ENCODE measurements at places on chromosomes 1 and 21. TPM values are rescaled to one million over a fixed set of nuclear protein-coding genes. Genes with fewer than 3 reads are reported as not detected.

DNA sequence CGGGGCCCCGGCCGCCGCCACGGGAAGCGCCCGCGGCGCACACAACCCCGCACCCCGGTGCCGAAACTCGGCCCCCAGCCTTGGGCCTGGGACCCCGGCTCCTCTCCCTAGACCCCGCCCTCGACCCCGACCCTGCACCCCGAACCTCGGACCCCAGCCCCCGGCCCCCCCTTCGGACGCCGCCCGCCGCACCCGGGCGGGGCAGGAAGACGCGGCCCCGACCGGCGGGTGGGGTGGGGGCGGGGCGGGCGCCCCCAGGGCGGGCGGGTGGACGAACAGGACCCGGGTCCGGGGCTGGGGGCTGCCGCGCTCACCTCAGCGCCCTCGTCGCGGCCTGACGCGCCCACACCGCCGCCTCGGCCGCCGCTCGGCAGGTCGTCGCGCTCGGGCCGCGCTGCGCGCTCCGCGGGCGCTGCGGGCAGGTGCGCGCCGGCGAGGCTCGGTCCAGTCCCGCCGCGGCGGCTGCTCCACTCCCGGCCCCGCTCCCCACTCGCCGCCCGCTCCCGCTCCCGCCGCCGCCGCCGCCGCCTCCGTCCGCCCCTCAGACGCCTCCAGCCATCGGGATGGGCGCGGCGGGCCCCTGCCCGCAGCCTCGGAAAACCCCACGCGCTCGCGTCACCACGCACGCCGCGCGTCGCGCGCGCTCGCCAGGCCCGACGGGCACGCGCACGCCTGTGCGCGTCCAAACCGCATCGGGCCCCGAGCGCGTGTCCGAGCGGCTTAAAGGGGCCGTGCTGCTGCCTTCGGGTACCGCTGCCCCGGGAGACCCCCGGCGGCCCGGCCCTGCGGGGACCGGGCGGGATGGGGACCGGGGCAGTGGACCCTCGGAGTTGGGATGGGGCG, at the start of gene GNB1:
Gene GNB1, minus strand, starts transcription at position 582 of the 843 bp plus-strand sequence. CDS start 65,634 bp downstream, outside the sequence.
- peak; percentile 88 for DNase-seq

DNA sequence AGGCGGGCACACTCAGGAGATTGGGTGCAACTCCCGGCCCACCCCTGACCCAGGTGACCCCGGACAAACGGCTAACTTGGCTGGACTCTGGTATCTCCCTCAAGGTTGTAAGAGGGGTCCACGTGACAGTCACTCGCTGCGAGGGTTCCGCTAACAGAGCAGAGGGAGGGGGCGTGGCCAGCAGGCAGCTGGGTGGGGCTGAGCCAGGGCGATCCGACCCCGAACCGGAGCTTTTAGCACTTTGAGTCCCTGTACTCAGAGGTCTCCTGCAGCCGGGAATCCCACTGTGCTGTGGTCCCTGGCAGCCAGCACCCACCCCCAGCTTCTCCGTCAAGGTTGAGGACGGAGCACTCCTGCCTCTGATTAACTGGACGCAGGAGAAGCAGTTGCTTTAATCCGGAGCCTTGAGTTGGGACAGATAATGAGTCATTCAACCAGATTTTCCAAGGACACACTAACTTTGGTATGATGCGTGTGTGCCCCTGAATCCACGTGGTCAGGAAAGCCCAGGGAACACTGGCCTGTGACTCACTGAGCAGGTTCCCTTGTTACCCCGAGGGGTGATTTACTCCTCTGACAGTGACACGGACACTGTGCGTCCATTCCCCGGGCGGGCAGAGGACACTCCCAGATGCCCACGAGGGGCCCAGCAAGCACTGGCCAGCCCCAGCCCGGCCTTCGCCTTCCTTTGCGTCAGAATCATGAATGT, 16.8 kb downstream of the TRPM2 start:
- no peak for DNase-seq

DNA sequence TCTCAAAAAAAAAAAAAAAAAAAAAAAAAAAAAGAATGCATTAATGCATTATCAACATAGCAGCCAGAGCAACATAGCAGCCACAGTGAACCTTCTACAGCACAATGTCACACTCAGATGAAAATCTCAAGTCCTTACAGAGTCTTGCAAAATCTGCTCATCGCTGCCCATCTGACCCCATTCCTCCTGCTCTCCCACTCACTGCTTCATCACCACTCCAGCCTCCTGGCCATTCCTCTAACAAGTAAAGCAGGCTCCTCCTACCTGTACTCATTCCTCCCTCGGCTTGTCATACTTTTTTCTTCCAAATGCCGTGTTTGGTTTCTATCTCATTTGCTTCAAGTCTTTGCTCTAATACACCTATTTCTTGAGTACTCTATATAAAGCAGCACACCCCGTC, 29.5 kb downstream of the BRINP2 start:
- no peak for DNase-seq

- no peak for DNase-seq
These were observed 129.6 kb downstream of the DPYD start for GRCh38 chr1:97791251-97791650.

GRCh38 chr1:6347641-6348487, 45.7 kb downstream of the ACOT7 start:
- DNase-seq, result no peak

- no peak for DNase-seq
These were observed 129.8 kb downstream of the S1PR1 start for GRCh38 chr1:101366513-101367215.

DNA sequence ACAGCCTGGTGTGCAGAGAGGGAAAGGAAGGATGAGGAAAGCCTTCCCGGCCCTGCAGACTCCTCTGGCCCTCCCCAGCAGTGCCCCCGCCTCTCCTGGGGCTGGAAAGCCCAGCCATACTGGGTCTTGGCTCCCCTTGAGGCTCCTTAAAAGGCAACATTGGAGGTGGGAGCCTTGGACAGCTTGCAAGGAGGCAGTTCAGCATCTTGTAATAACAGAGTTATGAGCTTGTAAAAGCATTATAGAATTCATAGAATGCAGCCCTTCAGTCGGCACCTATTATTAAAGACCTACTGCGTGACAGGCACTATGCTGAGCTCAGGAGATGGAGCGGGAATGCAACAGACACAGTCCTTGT, 4.2 kb downstream of the TINAGL1 start:
- DNase-seq, result no peak

DNA sequence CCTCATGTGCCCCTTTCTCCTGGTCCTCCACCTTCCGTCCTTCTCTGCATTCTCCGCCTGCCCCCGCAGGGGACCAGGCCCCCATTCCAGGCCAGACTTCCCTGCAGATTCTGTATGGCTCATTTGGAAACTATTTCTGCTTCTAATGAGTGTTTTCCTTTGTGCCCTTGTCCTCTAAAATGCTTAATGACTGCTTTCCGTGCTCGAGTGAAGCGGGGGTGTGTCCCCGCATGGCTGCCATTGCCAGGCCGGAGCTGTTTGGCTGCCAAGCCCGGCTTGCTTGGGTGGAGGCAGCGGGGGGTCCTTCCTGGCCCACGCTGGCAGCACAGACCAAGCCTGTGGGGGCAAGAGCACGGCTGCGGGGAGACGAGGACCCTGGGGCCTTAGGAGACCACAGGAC, 299.3 kb upstream of the VAMP3 start:
- peak; percentile 56 for DNase-seq

- no peak for DNase-seq
These were observed 8.7 kb downstream of the ADAMTS1 start for GRCh38 chr21:26836528-26836927.

DNA sequence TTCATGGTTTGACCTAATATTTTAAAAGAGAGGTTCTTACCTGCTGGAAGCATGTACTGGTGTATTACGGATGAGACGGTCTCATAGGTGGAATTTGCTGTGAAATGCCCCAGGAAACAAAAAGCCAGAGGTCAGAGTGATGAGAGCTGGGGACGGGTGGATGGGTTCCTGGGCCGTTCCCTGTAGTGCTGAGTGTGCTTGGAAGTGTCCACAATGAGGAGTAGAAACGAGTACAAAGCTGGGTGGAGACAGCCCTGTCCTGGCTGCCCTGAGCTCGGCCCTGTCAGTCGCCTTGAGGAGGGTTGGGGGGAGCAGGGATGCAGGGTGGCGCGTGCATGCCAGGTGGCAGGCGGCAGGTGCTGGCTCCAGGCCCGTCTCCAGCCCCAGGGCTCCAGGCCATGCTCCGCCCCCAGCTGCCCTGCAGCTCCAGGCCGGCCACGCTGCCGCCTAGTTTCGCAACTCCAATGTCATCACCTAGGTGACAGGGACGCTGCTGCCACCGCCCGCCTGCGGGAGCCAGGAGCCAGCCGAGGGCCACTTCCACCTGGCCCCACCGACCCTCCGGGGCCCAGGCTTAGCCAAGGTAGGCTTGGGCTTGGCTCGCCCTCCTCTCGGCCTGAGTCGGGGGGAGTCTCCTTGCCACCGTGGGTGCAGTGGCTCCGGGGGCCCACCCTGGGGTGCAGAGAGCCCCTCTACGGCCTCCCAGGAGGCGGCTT, 16.4 kb downstream of the TP73 start:
- DNase-seq, result peak; percentile 71

GRCh38 chr1:88780485-88780884, 96.4 kb downstream of the PKN2 start:
- DNase-seq, result no peak

DNA sequence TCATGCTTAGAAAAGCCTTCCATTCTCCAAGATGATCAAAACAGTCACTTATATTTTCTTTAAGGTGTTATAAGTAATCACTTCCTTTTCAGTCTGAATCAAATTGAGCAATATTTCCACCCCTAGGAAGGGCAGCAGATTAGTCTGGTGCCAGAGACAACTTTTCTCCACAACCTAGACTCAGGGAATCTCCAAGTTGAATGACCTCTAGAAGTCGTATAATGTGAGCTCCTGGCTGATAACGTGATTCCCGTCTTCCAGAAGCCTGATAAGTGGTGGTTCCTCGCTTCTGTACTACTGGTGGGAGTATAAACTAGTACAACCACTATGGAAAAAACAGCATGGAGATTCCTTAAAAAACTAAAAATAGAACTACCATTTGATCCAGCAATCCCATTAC, 178.4 kb upstream of the UBE2U start:
- no peak for DNase-seq

GRCh38 chr1:182724215-182724614, 39.8 kb upstream of the RGS8 start:
- DNase-seq, result no peak

DNA sequence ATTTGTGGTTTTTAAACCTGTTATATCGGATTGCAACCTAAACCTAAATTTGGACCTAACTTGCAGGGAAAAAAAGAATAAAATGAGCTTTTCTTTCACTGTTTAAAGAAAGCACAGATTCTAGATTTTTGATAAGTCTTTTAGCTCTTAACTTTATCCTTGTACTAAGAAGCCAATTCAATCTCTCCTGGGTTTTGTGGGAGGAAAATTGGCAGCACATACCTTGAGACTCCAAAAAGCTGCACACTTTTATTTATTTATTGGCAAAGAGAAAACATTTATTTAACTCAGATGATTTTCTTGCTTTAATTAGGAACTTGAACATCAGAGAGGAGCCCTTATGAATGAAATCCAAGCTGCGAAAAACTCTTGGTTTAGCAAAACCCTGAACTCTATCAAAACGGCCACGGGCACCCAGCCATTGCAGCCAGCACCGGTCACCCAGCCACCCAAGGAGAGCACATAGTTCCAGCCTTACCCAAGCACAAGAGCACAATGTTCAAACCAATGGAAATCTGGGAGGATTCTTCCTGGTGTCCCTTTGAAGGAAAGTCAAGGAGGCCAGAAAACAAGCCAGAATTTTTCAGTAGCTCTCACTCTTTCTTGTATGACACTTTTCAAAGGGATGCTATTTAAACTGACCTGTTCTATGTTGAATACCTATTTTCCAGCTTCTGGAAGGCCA, 10.1 kb upstream of the CACYBP start:
- DNase-seq, result peak; percentile 49

DNA sequence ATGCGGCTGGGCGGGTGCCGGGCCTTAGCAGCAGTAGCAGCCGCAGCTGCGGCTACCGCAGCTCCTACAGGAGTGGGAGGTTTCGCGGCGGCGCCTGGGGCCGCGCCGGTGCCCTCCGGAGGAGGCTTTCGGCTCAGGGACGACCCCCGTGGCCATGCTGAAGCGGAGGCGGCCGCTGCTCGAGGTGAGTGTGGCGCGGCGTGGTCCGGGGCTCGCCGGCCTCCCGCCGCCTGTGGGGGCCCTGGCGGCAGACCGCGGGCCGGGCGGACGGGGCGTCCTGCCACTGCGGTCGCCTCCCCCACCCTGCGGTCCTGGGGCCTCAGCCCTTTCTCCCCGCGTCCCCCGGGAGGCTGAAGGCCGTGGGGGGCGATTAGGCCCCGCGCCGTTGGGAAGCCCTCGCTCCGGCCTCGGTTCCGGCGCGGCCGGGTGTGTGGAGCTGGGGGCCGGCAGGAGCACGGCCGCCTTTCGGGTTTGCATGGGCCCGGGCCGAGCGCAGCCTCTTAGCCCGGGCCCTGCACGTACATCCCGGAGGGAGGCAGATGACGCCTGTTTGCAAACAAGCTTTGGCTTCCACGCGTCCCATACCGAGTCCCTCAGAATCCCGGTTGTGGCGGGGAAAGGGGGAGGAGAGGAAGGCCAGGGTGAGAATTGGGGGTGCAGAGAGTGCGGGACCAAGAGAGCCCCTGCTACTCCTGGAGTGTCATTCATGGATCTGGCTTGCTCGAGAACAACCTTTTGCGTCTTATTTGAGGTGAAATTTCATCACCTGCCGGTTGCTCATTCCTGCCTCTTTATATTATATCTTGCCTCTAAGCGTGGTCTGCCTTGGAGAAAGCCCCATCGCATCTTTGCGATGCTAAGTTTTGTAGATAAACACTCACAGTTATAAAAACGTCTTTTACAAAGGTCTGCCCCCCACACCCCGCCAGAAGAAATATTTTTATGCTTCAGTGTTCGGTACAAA, 613 bp downstream of the ZFYVE9 start:
- DNase-seq, result peak; percentile 77

DNA sequence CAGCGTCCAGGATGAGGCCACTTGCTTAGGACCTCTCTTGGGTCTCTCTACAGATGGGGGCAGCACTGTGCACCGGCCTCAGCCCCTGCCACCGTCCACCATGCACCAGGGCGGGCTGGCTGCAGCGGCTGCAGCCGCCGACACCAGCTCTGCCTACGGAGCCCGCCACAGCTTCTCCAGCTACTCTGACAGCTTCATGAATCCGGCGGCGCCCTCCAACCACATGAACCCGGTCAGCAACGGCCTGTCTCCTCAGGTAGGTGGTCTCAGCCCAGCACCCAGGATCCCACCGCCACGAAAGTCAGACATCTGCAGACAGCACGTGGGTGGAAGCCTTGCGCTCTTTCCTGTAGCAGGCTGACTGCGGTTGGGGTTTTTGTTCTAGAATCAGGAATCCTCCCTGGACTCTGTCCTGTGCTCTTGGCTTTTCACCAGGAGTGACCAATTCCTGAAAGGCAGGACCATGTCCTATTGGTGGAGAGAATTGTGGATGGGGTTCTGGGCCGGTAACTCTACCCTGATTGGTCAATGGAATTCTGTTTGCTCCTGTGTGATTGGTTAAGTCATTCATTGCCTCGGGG, 72.5 kb downstream of the PAX7 start:
- no peak for DNase-seq

The FCER1A gene
- 0.20 TPM for total RNA-seq

The DENND2C gene
- total RNA-seq, result 2.2 TPM

The AMY1B gene
- total RNA-seq, result not detected

The ADAM15 gene
- 51.2 TPM for total RNA-seq

The KIF17 gene
- total RNA-seq, result 2.0 TPM

The FOXD3 gene
- total RNA-seq, result 0.70 TPM

The GBP1 gene
- total RNA-seq, result 7.0 TPM

Measured in right cardiac atrium (tissue), 5 donors.